Placental pericyte (primary cell): ENCODE measurements at places on chromosomes 7 and 10. TPM values are rescaled to one million over a fixed set of nuclear protein-coding genes. Genes with fewer than 3 reads are reported as not detected.

PRLHR gene
- not detected in 2 replicates for total RNA-seq

ZDHHC4 gene
- total RNA-seq, result 41.1 and 56.0 TPM in 2 replicates

TRIM50 gene
- not detected in 2 replicates for total RNA-seq

EPDR1 gene
- total RNA-seq, result 1.8 and 14.5 TPM in 2 replicates

NPTX2 gene
- under 0.01 and 4.3 TPM in 2 replicates for total RNA-seq

AUTS2 gene
- total RNA-seq, result 0.66 and 1.4 TPM in 2 replicates

NKX1-2 gene
- not detected in 2 replicates for total RNA-seq

C7orf57 gene
- under 0.01 TPM in 1 of 2 replicates, not detected in the other for total RNA-seq

FAM237B gene
- total RNA-seq, result not detected in 2 replicates

BICC1 gene
- 29.8 and 50.1 TPM in 2 replicates for total RNA-seq

NPC1L1 gene
- under 0.01 TPM in 1 of 2 replicates, not detected in the other for total RNA-seq

DNAJB12 gene
- 42.2 and 61.3 TPM in 2 replicates for total RNA-seq

AASS gene
- total RNA-seq, result 27.6 TPM in 2 replicates

VPS50 gene
- total RNA-seq, result 26.0 and 32.4 TPM in 2 replicates

MKX gene
- total RNA-seq, result under 0.01 and 0.14 TPM in 2 replicates

ACHE gene
- total RNA-seq, result 0.14 and 0.22 TPM in 2 replicates

FZD1 gene
- total RNA-seq, result 4.4 and 20.8 TPM in 2 replicates

TSPAN14 gene
- total RNA-seq, result 91.0 and 146 TPM in 2 replicates

TMEM130 gene
- total RNA-seq, result 0.72 and 2.8 TPM in 2 replicates

KLF14 gene
- total RNA-seq, result 0.14 and 0.22 TPM in 2 replicates

OR2A42 gene
- total RNA-seq, result not detected in 2 replicates

RET gene
- 0.22 and 0.43 TPM in 2 replicates for total RNA-seq

SCIN gene
- 1.8 and 3.6 TPM in 2 replicates for total RNA-seq

FHIP2A gene
- 21.4 and 31.4 TPM in 2 replicates for total RNA-seq

ADAM22 gene
- total RNA-seq, result under 0.01 and 0.86 TPM in 2 replicates

ZNF365 gene
- 0.88 and 7.0 TPM in 2 replicates for total RNA-seq

LRIT1 gene
- not detected in 2 replicates for total RNA-seq

UBTD1 gene
- 41.6 and 54.0 TPM in 2 replicates for total RNA-seq

CHAT gene
- total RNA-seq, result not detected in 2 replicates

ACTL6B gene
- not detected in 2 replicates for total RNA-seq

INMT gene
- total RNA-seq, result 1.1 and 17.8 TPM in 2 replicates

STRIP2 gene
- 4.8 and 8.7 TPM in 2 replicates for total RNA-seq

ZPBP gene
- not detected in 2 replicates for total RNA-seq

CDHR1 gene
- under 0.01 TPM in 1 of 2 replicates, not detected in the other for total RNA-seq

SPDYE8 gene
- total RNA-seq, result not detected in 2 replicates

SPRN gene
- total RNA-seq, result under 0.01 TPM in 2 replicates

SAMD9 gene
- total RNA-seq, result 8.8 and 35.1 TPM in 2 replicates

ANKRD7 gene
- 0.22 and 1.3 TPM in 2 replicates for total RNA-seq

LDB3 gene
- under 0.01 TPM in 1 of 2 replicates, not detected in the other for total RNA-seq

C10orf62 gene
- total RNA-seq, result not detected in 2 replicates

ERVW-1 gene
- total RNA-seq, result not detected in 2 replicates

GDF2 gene
- total RNA-seq, result 0.14 TPM in 1 of 2 replicates, not detected in the other

FAM13C gene
- under 0.01 and 0.14 TPM in 2 replicates for total RNA-seq

HMX3 gene
- not detected in 2 replicates for total RNA-seq

CLCN1 gene
- total RNA-seq, result not detected in 2 replicates

JCAD gene
- 7.7 and 10.2 TPM in 2 replicates for total RNA-seq

ZNF736 gene
- 6.6 and 8.9 TPM in 2 replicates for total RNA-seq
